ENCODE measurements at places on chromosomes 7 and 10.

GRCh38 chr10:130905386-130905785 is 406.1 kb downstream of the TCERG1L start:
- no peak for DNase-seq

- peak; percentile 15 for DNase-seq
These were observed 34.1 kb downstream of the NUDT1 start for GRCh38 chr7:2276107-2276506.

GRCh38 chr7:149718730-149719049 is 54.7 kb downstream of the ZNF467 start:
- DNase-seq: no peak

GRCh38 chr10:22825841-22826240 is 102.0 kb upstream of the ARMC3 start:
- DNase-seq: no peak

GRCh38 chr10:16314259-16314658 is 122.6 kb upstream of the PTER start:
- no peak for DNase-seq

GRCh38 chr7:30679664-30680063 is 2.6 kb downstream of the CRHR2 start:
- DNase-seq: no peak

- DNase-seq: no peak
These were observed 26.4 kb downstream of the LAMB4 start for GRCh38 chr7:108103558-108104298.

GRCh38 chr7:95141755-95142154 is 182.6 kb downstream of the PON1 start:
- no peak for DNase-seq

DNA sequence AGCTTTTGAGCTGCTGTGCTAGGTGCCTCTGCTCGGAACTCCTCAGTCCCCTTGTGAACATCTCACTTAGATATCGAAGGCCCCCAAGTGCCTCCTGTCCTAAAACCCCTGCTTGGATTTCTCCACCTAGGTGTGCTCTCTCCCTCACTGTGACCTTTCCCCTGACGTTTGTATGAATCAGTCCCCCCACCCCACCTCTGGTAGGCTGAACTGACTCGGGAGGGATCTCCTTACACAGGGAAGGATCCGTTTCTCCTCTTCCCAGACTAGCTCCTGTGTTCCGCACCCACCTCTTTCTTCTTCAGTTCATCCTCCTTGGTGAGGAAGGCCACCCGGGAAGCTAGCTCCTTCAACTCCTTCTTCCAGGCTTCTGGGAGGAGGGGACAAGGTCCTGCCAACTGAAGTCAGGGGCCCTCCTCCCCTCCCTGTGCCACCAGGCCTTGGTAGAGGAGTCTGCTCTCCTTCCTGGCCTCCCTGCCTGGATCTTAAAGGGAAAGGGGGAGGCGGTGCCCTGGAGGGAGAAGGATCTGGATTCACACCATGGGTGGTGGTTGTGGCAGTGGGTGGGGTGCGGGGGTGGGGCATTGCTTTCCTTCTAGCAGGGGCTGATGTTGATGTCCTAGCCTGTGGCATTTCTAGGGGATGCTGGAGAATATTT is 6.8 kb downstream of the TBATA start:
- no peak for DNase-seq

- no peak for DNase-seq
These were observed 548.0 kb downstream of the MAGI2 start for GRCh38 chr7:78905436-78905835.

DNA sequence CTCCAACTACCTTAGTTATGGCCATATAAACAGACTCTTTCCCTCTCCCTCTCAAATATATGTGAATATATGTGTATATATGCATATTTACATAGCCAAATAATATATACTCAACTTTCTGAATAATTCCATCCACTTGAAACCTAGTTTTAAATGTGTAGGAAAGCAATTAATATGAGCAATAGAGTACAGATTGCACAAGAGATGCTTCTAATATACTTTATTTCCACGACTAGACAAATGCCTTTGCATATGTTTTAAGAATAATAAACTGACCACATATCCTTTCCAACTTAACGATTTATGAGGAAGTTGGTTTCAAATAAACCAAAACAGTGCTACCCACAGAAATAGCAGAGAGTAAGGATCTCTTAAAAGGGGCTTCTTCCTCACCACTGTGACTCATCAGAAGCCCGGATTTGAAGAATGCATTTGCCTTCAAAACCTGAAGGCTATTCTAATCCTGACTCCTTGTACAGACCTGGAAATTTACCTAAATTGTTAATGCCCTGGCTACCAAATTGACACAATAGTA is 266.3 kb downstream of the AHR start:
- no peak for DNase-seq

DNA sequence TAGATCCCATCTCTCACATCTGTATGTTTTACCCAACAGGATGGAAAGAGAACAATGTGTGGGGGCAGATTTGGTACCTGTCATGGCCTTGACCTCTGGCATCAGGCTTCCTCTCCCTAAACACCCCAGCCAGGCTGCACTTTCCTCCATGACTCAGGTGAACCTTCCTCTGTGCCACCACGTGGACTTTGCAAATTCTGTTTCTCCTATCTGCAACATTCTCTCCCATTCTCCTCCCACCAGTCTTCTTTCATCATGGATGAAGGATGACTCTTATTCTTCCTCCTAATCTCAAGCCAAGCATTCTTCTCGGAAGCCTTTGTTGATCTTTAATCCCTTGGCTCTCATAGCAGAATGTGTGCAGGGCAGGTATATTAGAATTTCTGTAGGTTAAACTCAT is 355.4 kb downstream of the KCNMA1 start:
- DNase-seq: no peak

DNA sequence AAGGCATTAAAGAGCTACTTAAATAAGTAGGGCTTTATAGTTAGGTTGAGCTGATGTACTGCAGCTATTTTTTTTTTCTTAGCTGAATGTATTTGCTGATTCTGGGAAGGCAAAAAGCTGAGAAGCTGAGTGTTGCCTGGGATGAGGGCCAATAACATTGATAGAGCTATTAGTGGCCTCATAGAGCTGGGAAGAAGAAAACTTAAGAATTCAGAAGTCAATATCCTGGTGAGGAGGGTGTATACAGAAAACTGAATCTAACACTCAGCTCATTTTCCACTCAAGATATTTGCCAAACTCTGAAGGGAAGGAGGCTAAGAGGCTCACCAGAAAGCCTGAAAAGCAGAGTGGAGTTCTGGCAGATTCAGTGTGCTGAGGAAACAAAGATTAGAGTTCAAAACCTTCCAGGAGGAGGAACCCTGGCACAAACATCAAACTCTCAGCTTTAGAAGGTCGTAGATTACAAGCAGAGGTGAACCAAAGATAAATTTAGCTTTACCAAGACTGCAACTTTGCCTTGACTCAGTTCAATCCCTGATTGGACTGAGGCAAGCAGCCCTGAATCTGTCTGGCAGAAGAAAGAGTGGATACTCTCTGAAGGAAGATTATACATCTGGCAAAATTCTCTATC is 11.3 kb downstream of the PPP1R3C start:
- DNase-seq: no peak

- no peak for DNase-seq
These were observed 379.9 kb downstream of the SH2D4B start for GRCh38 chr10:80917636-80918035.

DNA sequence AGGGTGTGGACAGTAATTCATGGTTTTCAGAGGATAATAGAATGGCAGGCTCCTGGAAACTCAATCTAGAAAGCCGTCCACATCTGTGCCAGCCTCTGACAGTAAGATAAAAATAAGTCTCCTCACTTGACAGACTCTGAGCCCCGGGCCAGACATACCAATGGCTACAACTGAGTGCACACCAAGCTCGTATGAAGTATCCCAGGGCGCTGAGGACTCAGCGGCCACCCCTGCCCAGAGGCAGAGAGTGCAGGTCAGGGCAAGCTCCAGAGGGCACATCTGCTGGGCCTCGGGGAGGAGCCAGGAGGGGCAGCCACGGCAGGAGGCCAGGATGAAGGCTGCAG is 262.8 kb upstream of the TCERG1L start:
- DNase-seq: no peak

DNA sequence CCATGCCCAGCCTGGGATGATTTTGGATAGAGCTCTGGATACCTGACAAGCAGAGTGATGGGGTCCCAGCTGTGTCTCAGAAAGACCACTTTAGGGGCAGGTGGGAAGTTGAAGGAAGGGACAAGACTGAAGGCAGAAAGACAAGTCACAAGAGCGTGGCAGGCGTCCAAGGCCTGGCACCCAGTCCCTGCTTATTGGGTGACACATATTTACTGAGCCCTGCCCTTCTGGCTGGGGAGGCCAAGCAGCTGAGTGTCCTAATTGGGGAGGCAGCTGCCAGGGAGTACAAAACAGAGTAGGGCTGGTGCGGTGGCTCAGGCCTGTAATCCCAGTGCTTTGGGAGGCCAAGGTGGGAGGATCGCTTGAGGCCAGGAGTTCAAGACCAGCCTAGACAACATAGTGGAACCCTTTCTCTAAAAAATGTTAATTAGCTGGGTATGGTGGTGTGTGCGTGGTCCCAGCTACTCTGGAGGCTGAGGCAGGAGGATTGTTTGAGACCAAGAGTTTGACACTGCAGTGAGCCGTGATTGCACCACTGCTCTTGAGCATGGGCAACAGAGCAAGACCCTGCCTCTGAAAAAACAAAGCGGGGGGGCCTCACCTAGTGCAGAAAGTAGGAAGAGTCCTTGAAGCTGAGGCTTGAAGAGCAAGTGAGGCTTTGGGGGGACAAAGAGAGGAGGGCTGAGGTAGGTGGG is 53.0 kb upstream of the GTF2I start:
- no peak for DNase-seq
